ENCODE measurements at places on chromosomes 3 and 15.

DNA sequence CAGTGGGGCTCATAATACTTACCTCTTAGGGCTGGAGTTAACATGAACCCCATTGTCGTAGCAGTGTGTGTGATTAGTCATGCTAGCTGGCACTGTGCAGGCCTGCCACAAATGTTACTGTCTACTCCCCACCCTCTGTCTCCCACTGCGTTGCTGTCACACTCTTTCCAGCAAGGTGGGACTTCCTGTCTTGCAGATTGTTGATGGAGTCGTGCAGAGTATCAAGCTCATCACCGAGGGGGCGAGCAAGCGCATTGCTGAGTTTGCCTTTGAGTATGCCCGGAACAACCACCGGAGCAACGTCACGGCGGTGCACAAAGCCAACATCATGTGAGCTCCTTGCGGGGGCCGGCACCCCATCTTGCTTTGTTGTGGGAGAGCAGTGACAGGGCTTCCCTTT, 12.9 kb downstream of the IDH3A start:
- no peak for DNase-seq

DNA sequence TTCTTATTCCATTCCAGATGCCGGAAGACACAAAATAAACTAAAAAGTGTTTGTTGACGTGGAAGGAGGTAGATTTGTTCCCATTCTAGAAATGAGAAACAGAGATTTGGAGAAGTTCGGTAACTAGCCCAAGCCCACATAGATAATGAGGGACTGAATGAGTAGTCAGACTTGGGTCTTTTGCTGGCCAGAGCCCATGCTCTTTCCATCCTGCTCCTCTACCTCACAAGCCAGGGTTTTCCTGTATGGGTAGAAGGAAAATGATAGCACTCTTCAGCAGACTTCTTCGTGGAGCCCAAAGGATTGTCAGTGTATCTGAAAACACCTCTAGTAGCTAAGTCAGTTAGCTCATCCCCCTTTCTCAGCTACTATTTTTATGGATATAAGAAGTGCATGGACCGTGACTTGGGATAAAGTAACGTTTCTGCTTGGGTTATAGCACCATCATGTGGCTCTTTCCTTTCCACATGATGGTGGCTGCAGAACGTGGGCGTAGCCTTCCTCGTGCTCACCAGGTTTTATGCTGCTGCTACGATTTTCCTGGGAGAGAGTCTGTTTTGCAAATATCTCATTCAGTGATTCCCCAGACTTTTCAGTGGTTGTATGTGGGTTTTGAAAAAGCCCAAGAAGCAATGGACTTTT, 84.6 kb downstream of the DGKG start:
- DNase-seq = no peak

- no peak for DNase-seq
Observed at GRCh38 chr3:112602217-112602838, 38.6 kb downstream of the CCDC80 start.

GRCh38 chr15:44530653-44531052, 6.3 kb upstream of the EIF3J start:
- DNase-seq = no peak

GRCh38 chr3:173732237-173732636, 334.7 kb downstream of the NLGN1 start:
- DNase-seq = no peak

- DNase-seq = no peak
Observed at GRCh38 chr15:50189633-50190032, 7.6 kb downstream of the SLC27A2 start.
